ENCODE measurements at places on chromosomes 11 and 22.

GRCh38 chr11:65417702-65418430 lies 4.7 kb upstream of the NEAT1 start:
- no peak for DNase-seq

DNA sequence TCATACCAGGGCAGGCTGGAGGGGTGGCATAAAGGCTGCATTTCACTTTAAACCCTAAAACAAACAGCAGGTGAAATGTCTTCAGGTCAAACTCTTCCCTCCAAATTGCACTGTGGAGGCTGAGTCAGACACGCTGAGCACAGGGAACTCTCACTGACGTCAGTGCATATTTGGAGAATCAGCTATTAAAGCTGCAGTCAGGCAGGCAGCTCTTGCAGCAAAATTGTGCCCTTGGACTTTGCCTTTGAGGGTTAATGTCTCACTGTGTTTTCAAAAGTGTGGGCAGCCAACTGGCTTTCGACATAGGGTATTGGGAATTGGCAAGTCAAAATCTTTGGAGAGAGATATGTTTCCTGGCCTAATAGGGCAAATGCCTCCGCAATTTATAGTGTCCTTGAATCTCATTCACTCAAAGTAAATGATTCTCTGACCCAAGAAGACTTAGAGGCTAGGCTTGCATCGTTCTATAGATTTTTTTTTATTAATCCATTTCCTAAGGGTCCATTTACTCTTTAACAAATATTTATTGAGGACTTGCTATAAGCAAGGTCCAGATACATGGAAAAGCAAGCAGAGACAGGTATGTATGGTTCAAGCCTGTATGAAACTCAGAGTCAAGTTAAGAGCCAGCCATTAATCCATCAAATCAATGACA lies 27.7 kb upstream of the SMCO4 start:
- DNase-seq, result no peak

- DNase-seq, result no peak
Observed at GRCh38 chr22:24088816-24089215, 77.7 kb downstream of the CABIN1 start.

DNA sequence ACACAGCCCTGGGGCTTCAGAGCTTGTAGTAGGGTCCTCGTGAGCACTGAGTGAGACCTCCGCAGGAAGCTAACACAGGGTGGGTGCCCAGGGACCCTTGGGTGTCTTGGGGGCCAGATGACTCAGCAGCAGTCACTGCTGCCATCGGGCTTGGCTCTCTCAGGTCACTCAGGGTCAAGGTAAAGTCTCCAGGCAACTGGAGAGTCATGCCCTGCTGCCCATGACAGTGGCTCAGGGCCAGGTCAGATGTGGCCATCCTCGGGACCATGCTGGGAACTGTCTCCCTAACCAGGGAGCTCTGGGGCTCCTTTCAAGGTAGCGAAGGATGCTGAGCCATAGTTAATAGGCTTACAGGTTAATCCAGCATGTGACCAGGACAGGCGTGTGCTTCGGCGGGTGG lies 44.4 kb upstream of the SLC22A12 start:
- DNase-seq, result no peak

GRCh38 chr11:68373189-68373814 lies 60.9 kb downstream of the LRP5 start:
- no peak for DNase-seq

GRCh38 chr11:73652046-73652730 lies 5.8 kb downstream of the PLEKHB1 start:
- DNase-seq, result no peak
